ENCODE measurements at places on chromosomes 5 and 9.

DNA sequence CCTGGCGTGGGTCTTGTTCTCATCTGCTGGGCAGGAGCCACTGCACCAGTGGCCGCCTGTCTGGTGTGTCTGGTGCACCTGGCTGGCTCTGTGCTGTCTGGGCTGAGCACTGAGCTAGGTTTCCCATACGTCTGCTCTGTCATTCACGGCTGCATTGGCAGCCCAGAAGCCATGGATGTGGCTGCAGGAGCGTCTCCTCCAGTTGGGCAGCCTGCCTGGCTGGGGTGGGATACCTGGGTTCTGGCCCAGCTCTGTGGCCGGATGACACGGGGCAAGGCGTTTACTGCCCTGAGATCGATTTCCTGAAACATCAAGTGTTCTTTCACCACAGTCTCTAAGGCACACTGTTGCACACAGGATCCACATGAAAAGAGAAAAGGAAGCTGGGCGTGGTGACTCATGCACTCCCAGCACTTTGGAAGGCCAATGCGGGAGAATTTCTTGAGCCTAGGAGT lies 25.5 kb upstream of the SLC25A51 start:
- no peak for DNase-seq

- DNase-seq = no peak
These were observed 53.1 kb downstream of the NXNL2 start for GRCh38 chr9:88587885-88588649.

- peak; percentile 3 for DNase-seq
These were observed 24.9 kb downstream of the MELK start for GRCh38 chr9:36597412-36598178.

DNA sequence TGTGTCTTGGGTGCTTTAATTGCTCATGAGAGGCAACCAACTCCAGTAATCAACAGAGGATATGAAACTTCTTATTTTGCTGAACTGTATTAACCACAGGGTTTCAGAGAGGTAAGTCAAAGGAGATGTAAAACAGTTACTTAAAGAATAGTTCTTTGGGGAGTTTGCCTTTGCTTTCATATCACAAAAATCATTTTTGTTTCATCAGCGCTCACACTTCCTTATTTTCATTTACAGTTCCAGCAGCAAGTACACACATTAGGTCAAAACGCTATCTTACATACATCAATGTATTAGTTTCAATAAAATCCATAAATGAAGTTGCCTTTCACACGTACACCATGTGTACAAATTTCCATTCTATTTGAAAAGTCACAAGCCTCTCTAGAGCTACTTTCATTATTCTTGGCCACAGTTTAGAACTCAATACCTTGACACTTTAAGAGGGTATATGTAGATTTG lies 50.1 kb downstream of the ST8SIA4 start:
- peak; percentile 36 for DNase-seq

DNA sequence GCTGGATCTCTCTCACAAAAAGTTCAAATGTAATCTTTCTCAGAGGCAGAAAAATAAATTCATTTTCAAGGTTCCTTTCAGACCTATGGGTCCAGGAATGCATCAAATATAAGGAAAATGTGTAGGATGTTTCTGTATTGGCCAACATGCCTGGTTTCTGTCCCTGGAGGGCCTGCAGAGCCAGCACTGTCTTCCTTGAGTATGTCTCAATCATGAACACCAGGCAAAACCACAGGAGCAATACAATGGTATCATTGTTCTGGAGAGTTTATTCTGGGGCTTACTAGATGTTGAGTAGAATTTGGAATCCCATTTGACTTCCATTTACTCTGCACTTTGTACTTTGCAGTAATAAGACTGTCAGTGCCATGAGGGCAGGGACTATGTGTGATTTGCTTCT lies 23.5 kb downstream of the INSYN2B start:
- DNase-seq = no peak

DNA sequence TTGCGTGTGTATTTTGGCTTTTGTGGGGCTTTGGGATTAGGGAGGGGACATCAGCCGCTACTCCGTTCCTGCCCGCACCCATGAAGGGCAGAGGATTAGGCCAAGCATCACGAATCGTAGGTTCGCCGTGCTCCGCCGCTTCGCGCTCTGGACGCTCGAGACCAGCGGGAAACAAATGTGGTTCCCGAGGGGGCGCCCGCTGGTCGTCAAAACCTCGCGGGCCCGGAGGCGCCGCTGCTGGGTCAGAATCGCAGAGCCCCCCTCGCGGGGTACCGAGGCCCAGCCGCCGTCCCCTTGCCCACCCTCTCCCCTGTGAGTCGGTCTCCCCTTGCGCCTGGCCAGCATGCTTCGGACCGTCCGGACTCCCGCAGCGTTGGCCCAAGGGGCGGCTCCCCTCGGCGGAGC lies 2.3 kb upstream of the PAX5 start:
- DNase-seq = peak; percentile 28

DNA sequence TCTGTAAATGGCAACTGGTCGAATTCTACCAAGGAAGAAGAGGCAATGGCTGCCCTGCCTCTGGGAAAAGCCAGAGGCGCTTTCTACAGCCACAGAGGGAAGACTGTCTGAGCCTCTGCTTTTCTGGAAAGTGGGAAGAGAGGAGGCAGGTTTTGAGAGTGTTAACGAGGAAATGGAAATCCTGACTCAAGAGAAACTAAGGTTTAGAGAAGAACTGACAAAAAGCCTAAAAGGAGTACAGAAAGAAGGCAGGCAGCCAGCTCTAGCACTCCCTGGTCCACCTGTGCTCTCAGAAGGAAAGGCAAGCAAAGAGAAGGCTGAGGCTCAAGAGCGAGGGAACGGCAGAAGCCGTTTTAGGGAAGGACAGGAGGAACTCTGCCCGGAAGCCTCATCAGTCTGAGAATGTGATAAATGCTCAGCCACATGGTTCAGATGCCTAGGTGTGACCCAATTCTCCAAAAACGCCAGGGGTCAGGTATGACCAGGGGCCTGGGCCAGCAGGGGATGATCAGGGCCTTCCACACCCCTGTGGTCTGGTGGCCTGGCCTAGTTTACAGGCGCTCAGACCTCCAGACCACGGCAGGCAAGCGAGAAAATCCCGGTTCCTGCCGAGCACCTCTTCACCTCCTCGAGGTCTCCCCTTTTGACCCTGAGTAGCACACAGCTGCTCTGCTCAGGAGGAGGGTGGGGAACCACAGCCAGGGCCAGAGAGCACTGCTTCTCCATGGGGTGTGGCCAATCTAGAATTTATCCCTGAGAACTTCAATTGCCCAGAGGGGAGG lies 79.9 kb upstream of the FBXW11 start:
- DNase-seq = no peak

DNA sequence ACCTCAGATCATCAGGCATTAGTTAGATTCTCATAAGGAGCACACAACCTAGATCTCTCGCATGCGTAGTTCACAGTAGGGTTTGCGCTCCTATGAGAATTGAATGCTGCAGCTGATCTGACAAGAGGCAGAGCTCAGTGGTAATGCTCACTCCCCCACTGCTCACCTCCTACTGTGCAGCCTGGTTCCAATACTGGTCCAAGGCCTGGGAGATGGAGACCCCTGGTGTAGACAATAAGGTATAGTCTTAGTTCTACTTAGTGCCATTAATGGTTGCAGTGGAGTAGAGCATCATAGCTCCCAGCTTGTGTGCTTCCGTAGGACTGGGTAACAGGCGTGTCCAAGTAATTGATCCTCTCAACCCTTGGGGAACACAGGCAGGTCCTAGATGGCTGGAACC lies 70.4 kb upstream of the ANKRD55 start:
- no peak for DNase-seq

- peak; percentile 85 for DNase-seq
These were observed 42.1 kb downstream of the SLC46A2 start for GRCh38 chr9:112848316-112849151.

GRCh38 chr9:31119890-31120454 lies 1264.5 kb upstream of the ACO1 start:
- no peak for DNase-seq

DNA sequence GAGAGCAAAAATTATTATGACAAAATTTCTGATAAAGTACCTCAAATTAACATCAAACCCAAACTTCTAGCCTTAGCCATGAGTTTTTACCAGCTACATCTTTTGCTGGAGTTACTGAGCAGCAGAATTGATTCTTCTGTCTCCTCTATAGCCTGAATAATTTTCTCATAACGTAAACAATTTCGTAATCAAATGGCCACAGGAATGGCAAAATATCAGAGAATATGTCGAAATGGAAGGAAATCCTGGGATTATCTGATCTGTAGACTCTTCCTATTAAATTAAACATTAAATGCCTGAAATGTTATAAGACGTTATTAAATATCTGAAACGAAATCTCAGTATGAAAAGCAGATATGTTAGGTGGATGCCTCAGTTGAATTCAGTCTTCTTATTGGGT lies 41.1 kb downstream of the LURAP1L start:
- DNase-seq = no peak

- DNase-seq = peak; percentile 5
These were observed 46.7 kb downstream of the PRRC1 start for GRCh38 chr5:127564002-127564769.

DNA sequence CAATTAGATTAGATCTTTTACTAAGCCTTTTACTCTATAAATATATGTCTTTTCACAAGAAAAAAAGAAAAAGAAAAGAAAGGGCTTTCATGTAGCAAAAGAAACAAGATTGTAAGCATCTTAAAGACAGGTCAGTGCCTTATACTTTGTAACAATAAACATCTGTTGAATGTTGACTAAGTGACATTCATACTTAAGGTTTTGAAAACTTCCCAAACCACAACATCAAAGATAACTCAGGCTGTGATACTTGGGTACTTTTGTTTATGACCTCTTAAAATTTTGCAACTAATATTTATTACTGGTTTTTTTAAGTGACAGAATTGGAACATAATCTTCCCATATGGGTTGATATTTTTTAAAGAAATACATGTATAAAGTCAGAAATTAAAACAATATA lies 7.4 kb downstream of the GRAMD2B start:
- no peak for DNase-seq

DNA sequence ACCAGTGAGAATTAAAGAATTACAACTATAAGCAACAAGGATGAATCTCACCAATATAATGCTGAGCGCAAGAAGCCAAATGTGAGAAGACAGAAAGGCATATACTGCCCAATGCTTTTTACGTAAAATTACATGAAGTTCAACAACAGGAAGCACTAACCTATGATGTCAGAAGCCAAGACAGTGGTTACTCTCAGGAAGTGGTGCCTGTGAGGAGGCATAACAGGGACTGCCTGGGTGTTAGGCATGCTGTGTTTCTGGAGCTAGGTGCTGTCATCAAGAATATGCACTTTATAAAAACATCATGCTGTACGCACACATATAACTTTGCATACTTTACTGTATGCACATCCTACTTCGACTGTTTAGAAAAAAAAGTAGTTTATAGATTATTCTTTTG lies 30.1 kb downstream of the FRMD3 start:
- peak; percentile 39 for DNase-seq

- no peak for DNase-seq
These were observed 11.1 kb downstream of the SMAD5 start for GRCh38 chr5:136143763-136144162.

- no peak for DNase-seq
These were observed 28.8 kb upstream of the ROR2 start for GRCh38 chr9:91978740-91979414.

DNA sequence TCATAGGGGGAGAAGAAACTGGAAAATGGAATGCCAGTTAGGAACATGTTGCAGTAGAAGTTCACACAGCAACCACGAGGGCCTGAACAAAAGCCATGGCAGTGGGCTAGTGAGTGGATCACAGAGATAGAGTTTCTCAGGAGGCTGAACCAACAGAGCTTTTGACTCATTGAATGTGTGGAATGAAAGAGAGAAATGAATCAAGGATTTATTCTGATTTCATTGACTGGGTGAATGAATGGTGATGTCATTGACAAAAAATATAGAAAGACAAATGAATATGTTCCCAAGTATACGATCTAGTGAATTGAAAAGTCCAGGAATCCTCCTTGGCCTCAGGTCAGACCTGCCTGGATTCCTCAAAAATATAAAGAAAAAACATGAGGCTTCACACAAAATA lies 99.2 kb downstream of the ZNF462 start:
- DNase-seq = no peak

- DNase-seq = no peak
These were observed 595.2 kb upstream of the ARRDC3 start for GRCh38 chr5:91978221-91978882.

GRCh38 chr5:37771731-37772130 lies 68.1 kb downstream of the GDNF start:
- DNase-seq = no peak

- DNase-seq = no peak
These were observed 81.0 kb upstream of the TLE4 start for GRCh38 chr9:79490657-79491248.

GRCh38 chr9:79221084-79221483 lies 350.7 kb upstream of the TLE4 start:
- DNase-seq = no peak

- no peak for DNase-seq
These were observed 104.9 kb downstream of the PIK3R1 start for GRCh38 chr5:68320413-68320986.

DNA sequence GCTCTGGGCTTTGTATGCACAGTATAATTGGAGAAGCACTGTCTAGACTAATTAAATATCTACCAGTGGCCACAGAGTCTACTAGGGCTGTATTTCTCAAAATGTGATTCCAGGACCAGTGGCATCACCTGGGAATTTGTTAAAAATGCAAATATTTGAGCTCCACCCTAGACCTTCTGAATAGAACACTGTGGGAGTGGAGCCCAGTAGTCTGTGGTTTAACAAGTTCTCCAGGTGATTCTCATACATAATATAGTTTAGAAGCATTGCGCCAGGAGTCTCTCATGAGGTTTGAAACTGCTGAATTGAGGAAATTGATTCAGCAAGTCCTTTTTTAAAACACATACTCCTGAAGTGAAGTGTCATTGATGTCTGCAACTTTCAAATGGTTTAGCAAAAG lies 74.7 kb downstream of the FCHO2 start:
- no peak for DNase-seq

DNA sequence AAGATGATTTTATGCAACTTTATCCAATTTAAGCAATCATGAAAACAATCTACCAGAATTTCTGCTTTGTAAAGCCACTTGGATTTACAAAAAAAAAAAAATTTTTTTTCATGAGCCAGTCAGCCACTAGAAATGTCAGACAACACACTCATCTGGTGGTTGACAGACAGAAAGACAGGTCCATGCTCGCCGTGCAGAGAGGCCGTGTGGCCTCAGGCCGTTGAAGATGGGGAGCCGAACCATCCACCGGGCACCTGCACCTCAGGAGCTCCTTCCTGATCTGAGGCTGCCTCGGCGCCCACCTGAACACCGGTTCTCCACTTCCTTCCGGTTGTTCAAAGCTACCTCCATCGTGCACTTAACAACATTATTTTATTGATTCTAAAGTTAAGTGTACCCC lies 138.0 kb upstream of the IRX4 start:
- DNase-seq = no peak

DNA sequence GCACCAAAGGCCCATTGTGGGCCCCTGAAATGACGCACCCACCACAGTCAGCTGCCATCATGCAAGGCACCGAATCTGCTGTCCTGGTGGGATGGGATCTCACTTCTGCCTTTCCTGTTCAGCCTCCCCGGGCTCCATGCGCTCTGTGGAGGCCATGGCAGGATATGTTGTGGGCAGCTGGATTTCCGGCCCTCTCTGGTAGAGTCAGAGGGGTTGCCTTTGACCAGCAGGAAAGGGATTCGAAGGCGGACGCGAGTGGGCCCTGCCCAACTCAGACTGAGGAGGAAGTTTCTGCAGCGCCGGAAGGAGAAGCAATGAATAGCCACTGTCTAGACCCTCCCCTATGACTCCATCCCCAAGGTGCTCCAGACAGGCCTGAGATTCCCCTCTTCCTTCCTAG lies 35.5 kb downstream of the GADD45G start:
- DNase-seq = no peak

Measured in GF-D8 (cell line).